ENCODE measurements at places on chromosomes 2 and 18.

DNA sequence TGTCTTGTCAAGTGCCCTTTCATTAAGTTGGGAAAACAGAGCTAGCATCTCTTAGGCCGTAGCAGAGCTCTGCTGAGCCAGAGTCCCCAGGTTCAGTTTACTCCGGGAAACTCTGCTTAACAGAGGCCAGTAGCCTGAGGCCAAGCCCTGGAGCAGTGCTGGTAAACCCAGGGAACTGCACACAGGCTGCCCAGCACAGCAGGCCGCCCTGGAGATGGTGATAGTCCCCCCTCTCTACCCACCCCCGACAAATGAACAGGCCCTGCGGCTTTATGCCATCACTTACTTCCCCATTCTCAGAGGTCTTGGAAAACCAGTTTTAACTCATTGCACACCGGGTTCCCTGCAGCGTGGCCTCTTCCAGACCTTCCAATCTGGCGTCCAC lies 3.5 kb downstream of the CNNM4 start:
- DNase-seq: no peak

DNA sequence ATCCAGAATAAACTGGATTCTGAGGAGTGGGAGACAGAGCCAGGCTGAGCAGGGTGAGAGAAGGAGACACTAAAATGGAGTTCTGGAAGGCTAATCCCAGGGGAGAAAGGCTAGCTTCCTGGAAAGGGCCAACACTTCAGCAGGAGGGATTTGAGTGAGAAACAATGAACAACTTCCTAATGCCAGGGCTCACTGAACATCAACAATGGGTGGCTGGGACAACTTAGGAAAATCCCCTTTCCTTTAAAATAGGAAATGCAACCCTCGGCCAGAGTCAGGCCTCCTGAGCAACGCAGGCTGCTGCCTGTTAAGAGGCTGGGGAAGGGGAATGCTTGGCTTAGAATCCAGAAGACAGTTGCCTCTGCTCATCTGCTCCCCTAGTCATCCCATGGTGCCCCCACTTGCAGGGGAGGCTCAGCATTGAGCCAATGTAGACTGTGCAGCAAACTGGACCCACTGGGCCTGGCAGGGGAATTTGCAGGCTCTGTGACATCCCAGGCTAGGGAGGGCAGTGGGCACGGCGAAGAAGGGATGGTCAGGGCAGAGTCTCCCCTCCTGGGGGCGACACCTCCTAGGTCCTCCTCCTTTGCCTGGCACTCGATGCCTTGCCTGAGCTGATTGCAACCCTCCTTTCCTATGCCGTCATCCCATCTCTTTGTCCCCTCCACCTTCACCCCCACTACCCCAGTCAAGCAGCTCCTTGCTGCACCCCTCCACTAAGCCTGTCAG lies 182.5 kb downstream of the TNS1 start:
- no peak for DNase-seq

DNA sequence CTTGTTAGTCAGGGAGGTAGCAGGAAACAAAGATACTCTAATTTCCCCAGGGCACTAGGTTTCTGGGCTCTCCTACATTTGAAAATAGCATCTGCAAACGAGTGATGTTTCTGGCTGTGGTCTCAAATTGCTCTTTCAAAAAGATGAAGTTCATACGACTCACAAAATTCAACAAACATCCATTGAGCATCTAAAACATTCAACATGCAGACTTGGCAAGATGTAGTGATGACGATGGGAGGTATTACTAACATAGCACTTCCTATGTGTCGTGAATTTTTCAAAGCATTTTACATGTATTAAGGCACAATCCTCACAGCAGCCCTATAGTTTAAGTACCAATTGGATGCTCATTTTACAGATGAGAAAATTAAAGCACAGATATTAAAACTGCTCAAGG lies 5.2 kb downstream of the CCBE1 start:
- DNase-seq: no peak

GRCh38 chr2:118779362-118779761 lies 68.1 kb downstream of the EN1 start:
- no peak for DNase-seq

DNA sequence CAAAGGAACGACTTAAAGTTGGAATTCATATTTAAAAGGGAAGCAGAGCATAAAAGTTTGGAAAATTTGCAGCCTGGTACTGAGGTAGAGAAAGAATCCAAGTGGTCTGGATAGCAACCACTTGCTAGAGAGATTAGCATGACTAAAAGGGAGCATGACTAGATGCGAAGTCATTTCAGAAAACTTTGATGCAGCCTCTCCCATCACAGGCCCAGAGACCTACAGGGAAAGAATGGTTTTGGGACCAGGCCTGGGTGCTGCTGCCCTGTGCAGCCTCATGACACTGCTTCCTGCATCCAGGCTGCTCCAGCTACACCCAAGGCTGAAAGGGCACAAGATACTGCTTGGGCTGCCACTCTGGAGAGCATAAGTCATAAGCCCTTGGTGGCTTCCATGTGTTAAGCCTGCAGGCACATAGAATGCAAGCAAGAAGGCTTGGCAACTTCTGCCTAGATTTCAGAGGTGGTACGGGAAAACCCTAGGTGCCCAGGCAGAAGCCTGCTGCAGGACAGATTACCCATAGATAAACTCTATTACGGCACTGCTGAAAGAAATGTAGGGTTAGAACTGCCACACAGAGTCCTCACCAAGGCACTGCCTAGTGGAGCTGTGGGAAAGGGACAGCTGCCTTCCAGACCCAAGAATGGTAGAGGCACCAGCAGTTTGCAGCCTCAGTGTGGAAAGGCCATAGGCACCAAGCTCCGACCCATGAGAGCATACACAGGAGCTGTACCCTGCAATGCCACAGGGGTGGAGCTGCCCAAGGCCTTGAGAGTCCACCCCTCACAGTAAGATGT lies 12.6 kb upstream of the CHN1 start:
- peak; percentile 4 for DNase-seq

DNA sequence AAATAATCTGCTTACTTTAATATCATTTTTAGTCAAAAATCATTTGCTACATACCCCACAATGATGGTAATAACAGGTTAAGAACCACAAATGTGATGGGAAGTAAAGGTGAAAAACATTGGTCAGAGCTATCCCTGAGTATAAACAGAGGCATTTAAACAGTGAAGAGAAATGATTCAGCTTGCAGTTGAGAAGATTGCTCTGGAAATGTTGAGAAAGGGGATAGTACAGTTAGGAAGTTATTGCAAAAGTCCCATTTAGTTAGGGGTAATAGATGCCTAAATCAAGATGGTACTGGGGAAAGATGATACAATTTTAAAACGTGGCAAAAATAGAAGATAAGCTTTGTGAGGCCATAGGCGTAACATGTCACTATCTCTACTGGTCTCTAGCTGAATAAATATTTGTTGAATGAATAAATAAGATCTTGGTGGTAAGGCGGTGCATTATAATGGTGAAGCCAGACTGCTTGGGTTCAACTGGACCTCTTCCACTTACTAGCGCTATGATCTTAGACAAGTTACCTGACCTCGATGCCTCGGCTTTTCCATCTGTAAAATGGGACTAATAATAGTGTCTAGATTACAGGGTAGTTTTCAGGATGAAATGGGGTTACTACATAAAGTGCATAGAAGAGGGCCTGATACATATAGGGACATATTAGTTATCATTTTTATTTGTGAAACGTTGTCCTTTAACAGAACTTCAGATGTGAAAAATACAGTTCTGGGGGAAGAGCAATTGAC lies 2.0 kb upstream of the BZW1 start:
- no peak for DNase-seq
